ENCODE measurements at places on chromosomes 12 and 14.

GRCh38 chr12:94046626-94047410 lies 101.6 kb upstream of the PLXNC1 start:
- no peaks in the 10 kb centered on the region for H3K36me3 ChIP-seq
- H3K4me3 ChIP-seq, result no peak overlapping the region
- no peak overlapping the region for H3K27ac ChIP-seq
- H3K27me3 ChIP-seq, result no peaks in the 10 kb centered on the region
- H3K4me1 ChIP-seq, result no peaks in the 10 kb centered on the region

- H3K27me3 ChIP-seq, result no peaks in the 10 kb centered on the region
- no peak for DNase-seq
- no peak overlapping the region for H3K4me3 ChIP-seq
- H3K4me1 ChIP-seq, result peaks cover 5% of the 10 kb centered on the region
- peaks cover 43% of the 10 kb centered on the region for H3K36me3 ChIP-seq
These were observed 92.3 kb downstream of the PPP1R12A start for GRCh38 chr12:79842630-79843029.

- H3K27me3 ChIP-seq, result peaks cover 28% of the 10 kb centered on the region
- no peaks in the 10 kb centered on the region for H3K36me3 ChIP-seq
- no peak overlapping the region for H3K27ac ChIP-seq
- H3K4me1 ChIP-seq, result peaks cover 22% of the 10 kb centered on the region
- no peak overlapping the region for H3K4me3 ChIP-seq
These were observed 40.0 kb upstream of the CAPRIN2 start for GRCh38 chr12:30794591-30795409.

- H3K4me3 ChIP-seq, result no peak overlapping the region
- H3K27ac ChIP-seq, result no peak overlapping the region
- no peaks in the 10 kb centered on the region for H3K36me3 ChIP-seq
- no peaks in the 10 kb centered on the region for H3K4me1 ChIP-seq
- H3K27me3 ChIP-seq, result peaks cover 3% of the 10 kb centered on the region
These were observed 6.8 kb downstream of the KRT71 start for GRCh38 chr12:52546126-52546525.

DNA sequence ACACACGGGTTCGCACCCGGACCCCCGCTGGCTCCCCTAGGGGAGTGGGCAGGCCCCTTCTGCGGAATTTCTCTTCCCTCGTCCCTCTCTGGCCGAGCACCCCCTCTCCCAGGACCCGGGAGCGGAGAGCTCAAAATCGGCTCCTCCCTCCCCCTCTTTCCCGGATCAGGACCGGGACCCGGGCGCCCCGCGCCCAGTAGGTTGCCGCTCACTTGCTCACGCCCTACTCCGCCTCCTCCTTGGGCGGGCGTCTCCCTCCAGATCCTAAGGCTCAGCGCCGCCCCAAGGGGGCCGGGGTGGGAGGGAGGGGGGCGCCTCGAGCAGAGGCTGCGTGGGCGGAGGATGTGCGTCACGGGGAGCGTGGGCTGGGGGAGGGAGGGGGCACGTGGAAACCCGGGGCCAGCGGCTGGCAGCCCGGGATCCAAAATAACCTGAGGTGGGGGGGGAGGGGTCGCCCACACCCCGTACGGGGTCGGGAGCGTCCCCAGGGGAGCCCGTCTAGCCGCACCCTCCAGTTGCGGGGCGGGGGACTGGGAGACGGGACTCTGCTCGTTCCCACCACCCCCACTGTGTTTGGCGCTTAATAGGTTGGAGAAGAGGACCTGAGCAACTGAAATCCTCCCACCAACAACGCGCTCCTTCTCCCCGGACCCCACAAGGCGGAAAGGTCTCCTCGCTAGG lies 1.8 kb upstream of the NAB2 start:
- peaks cover 31% of the 10 kb centered on the region for H3K4me1 ChIP-seq
- H3K4me3 ChIP-seq, result peak overlapping the region; percentile 85
- H3K36me3 ChIP-seq, result peaks cover 2% of the 10 kb centered on the region

GRCh38 chr14:64755781-64756221 lies 51.6 kb downstream of the PLEKHG3 start:
- H3K4me3 ChIP-seq, result no peak overlapping the region
- no peaks in the 10 kb centered on the region for H3K36me3 ChIP-seq
- no peak overlapping the region for H3K27ac ChIP-seq
- H3K4me1 ChIP-seq, result no peaks in the 10 kb centered on the region

DNA sequence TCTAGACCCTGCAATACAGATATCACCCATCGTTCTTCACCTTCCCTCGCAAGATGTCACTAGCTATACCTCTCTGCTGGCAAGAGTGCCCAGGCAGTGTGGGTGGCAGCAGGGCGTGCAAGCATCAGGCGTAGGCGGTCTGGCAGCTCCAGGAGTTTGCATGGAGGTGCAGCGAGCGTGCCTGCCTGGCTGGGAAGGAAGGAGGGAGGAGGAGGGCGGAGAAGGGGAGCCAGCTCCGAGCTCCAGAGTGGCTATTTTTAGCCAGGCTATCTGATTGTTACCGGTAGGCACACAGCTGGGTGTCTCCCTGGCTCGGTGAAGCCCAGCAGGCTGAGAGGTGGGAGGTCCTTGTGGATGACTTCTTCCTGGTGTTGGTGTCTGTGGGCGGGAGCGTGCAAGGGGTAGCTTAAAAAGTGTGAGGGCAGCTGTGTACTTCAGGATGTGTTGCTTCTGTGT lies 6.2 kb downstream of the FOXJ2 start:
- H3K4me3 ChIP-seq, result peak overlapping the region; percentile 56
- peaks cover 58% of the 10 kb centered on the region for H3K4me1 ChIP-seq
- no peaks in the 10 kb centered on the region for H3K27me3 ChIP-seq
- DNase-seq, result no peak

GRCh38 chr12:85759091-85759490 lies 77.1 kb downstream of the RASSF9 start:
- no peak for DNase-seq
- H3K36me3 ChIP-seq, result no peaks in the 10 kb centered on the region
- H3K4me3 ChIP-seq, result no peak overlapping the region

- no peak overlapping the region for H3K4me3 ChIP-seq
- H3K27me3 ChIP-seq, result no peaks in the 10 kb centered on the region
- DNase-seq, result no peak
- H3K36me3 ChIP-seq, result no peaks in the 10 kb centered on the region
- H3K4me1 ChIP-seq, result no peaks in the 10 kb centered on the region
- H3K27ac ChIP-seq, result no peak overlapping the region
These were observed 147.0 kb downstream of the SLC16A7 start for GRCh38 chr12:59742841-59743240.

DNA sequence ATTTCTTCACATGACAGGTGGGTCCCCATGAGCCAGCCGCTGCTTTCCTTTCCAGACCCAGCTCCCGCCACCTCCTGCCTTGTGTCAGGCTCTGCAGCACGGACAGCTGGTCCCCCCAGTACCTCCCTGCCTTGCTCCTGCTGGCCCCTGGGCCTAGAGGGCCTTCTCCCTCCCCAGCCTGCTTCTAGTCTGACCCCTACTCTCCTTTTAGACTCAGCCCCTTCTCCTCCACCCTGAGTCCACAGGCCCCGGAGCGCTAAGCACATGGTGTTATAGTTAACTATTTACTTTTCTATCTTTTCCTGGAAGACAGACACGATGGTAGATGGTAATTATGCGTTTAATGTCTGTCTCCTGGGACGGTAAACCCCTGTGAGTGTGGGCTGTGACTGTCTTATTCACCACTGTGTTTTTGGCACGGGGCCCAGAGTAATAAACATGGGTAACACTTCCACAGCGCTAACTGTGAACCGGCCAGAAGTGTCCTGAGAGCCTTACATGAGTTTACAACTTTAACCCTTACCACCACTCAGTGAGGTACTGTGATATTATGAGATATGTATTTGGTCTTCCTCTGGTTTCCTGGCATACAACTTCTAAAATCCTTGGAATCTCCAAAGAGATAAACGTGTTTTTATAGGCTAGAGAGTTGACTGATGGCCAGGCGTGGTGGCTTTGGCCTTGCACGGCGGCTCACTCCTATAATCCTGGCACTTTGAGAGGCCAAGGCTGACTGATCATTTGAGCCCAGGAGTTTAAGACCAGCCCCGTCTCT lies 41.2 kb downstream of the DGLUCY start:
- no peak overlapping the region for H3K27ac ChIP-seq
- peaks cover 23% of the 10 kb centered on the region for H3K36me3 ChIP-seq
- peak; percentile 87 for DNase-seq
- no peaks in the 10 kb centered on the region for H3K27me3 ChIP-seq
- no peak overlapping the region for H3K4me3 ChIP-seq
- peaks cover 23% of the 10 kb centered on the region for H3K4me1 ChIP-seq

- no peak overlapping the region for H3K4me3 ChIP-seq
- DNase-seq, result no peak
- H3K27ac ChIP-seq, result no peak overlapping the region
- no peaks in the 10 kb centered on the region for H3K4me1 ChIP-seq
These were observed 691.4 kb upstream of the TBX3 start for GRCh38 chr12:115375186-115375991.

Measured in common myeloid progenitor, CD34-positive (primary cell).